ENCODE measurements at places on chromosomes 11 and 22. TPM values are rescaled to one million over a fixed set of nuclear protein-coding genes. Genes with fewer than 3 reads are reported as not detected.

DNA sequence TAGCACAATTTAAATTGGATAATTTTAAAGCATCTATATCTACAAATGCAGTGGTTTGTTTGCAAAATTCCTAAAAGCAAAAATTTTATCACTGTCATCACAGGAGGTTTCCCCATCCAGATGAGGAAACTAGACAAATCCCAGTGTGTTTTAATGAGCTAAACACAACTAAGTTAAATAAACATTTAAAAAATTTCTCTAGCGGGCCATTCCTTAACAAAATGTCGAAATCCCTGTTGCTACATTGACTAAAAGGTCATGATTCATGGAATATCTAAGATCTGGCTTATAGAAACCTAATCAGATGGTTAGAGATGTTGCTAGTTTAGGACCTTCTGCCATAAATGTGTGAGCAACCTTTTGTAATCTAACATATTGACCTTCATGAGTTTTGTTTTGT, 107.3 kb upstream of the BDNF start:
- no peak for DNase-seq

- DNase-seq, result no peak
Measured at GRCh38 chr11:112724496-112724790, 236.8 kb upstream of the NCAM1 start.

- peak; percentile 77 for DNase-seq
Measured at GRCh38 chr22:38214302-38215056, 12.7 kb downstream of the MAFF start.

DNA sequence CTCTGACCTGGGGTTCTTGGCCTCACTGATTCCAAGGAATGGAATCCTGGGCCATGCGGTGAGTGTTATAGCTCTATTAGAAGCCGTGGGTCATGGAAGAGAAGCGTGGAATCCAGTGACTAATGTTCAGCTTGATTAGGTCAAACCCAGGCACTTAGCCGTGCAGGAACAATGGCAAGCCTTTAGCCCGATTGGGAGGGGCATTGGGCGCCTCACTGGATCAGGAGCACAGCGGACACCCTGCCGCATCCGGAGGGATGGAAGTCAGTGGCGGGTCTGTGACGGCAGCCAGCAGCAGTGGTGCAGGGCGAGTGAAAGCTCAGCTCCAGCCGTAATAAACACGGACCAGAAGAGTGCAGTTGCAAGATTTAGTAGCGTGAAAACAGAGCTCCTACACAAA, 20.5 kb upstream of the SLC17A6 start:
- no peak for DNase-seq

Gene DNAJB7
- not detected for total RNA-seq

DNA sequence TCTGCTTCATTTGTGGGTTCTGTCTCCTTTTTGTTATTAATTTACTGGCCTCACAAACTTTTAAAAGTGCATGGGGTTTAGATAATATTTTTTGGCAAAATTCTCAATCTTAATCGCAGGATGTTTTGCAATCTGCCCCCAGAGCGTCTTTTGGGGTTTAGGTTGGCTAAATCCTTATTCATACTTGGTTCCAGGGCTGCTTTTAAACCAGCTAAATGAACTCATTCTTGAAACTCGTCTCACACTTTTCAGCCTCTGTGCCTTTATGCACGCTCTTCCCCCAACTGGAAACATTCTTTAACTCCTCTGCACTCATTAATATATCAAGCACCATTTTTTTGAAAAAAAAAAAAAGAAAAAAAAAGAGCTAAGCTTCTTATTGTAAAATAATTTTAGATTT, 131.7 kb downstream of the KIF18A start:
- DNase-seq, result no peak

Data from left ventricle myocardium superior (tissue), 1 donor.